ENCODE measurements at places on chromosomes 4 and X.

- no peak for DNase-seq
These were observed 225.4 kb upstream of the AGA start for GRCh38 chr4:177667687-177668086.

- no peak for DNase-seq
These were observed 3.6 kb upstream of the LEF1 start for GRCh38 chr4:108172231-108172752.

GRCh38 chrX:115582616-115583495 is 21.9 kb downstream of the PLS3 start:
- no peak for DNase-seq

- no peak for DNase-seq
These were observed 472.3 kb downstream of the GRID2 start for GRCh38 chr4:92776080-92776479.

DNA sequence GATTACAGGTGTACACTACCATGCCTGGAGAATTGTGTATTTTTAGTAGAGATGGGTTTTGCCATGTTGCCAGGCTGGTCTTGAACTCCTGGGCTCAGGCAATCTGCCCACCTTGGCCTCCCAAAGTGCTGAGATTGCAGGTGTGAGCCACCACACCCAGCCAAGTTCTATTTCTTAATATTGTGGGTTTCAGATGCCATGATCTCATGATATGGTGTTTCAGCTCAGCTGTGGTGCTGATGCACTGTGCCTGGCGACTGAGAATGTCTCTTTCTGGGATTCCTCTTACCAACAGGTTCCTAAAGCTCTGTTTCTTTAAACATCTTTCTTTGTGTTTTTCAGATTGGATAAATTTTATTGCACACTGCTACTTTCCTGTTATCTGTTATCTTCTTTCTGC is 17.3 kb upstream of the NDUFC1 start:
- no peak for DNase-seq
